ENCODE measurements at places on chromosomes 11 and 22.

DNA sequence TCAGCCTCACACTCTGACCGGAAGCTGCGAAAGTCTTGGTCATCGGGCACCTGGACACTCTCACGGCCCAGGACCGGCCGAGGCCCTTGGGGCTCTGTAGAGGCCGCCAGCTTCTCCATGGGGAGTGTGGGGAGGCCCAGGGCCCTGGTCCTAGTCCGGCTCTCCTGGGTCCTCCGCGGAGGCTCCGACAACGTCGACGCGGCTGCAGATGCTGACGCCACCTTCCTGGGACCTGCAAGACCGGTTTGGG, 12.9 kb downstream of the STARD10 start:
- DNase-seq = no peak

- DNase-seq = no peak
Measured at GRCh38 chr11:114276077-114276476, 20.1 kb upstream of the NNMT start.

- DNase-seq = no peak
Measured at GRCh38 chr11:1829039-1829820, 5.6 kb upstream of the SYT8 start.

DNA sequence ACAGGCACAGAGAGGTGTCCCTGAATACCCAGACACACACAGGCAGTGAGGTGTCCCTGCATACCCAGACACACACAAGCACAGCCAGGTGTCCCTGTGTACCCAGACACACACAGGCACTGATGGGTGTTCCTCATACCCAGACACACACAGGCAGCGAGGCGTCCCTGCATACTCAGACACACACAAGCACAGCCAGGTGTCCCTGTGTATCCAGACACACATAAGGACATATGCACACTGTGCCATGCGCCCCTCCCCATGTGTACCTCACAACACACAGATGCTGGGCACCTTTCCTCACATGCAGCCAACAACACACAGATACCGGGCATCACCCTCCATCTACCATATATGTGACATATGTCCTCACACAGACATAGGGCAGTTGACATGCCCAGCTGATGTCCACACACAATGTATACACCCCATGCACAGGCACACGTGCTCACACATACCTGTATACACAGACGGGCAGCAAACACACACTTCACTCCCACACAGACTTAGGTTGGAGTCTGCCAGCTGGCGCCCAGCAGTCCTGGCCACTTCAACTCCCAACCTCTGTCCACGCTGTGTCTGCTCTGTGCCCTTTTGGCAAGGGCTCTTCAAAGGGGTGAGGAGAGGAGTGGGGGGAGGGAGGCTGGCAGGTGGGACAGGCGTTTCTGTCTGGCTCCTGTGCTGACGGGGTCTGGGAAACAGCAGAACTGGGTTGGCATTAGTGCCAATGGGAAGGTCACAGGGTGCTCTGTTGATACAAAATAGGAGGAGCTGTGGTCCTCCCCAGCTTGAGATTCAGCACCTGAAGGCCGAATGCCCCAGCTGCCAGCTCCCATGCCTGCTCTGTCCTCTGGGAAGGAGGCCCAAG, 69.4 kb upstream of the ALX4 start:
- no peak for DNase-seq

DNA sequence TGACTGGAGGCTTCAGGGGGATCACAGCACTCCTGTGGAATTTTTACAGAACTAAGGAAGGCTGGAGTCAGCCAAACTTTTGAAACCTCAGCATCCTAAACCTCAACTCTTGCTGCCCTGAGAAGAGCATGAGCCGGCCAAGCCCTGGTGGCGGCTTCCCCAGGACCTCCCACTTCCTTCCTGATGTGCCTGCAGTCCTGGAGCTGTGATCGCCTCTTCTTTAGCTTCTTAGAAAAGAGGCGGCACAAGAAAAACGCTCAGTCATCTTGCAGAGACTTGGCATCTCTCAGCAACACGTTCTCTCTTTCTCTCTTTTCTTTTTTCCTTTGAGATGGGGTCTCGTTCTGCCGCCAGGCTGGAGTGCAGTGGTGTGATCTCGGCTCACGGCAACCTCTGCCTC, 40.4 kb upstream of the AMPD3 start:
- no peak for DNase-seq

DNA sequence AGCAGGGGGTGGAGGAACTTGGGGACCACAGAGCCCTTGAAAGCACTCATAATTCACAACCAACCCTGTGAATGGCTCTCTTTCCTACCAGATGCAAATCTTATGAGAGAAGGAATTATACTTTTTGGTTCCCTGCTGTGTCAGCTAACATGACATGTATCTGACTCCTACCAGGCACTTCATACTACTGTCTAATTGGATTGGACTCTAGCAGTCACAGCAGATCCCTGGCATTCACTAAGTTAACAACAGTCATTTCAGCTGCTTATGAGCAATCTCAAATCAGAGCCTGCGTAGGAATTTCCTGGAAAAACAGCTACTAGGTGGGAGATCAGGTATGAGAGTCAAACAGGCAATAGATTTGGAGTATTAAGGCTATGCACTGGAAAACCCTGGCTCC, 11.1 kb upstream of the ENDOD1 start:
- no peak for DNase-seq

DNA sequence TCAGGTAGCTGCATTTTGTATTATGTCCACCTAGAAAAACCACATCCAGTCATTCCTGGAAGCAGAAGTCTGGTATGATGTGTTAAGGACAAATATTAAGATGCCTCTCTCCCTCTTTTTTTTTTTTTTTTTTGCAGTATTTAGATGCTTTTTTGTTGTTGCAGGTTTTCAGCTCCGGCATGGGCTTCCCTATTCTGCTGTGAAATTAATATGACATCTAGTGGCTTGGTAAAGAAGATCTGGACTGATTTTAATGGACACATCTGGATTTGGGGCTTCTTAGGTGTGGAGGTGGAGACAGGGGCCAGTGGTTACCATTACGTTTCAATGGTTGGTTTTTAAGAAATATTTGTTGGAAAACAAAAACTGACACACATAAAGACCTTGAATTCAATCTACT, 47.5 kb upstream of the RASSF10 start:
- no peak for DNase-seq

- no peak for DNase-seq
Measured at GRCh38 chr22:35418088-35418487, 18.1 kb downstream of the MCM5 start.

DNA sequence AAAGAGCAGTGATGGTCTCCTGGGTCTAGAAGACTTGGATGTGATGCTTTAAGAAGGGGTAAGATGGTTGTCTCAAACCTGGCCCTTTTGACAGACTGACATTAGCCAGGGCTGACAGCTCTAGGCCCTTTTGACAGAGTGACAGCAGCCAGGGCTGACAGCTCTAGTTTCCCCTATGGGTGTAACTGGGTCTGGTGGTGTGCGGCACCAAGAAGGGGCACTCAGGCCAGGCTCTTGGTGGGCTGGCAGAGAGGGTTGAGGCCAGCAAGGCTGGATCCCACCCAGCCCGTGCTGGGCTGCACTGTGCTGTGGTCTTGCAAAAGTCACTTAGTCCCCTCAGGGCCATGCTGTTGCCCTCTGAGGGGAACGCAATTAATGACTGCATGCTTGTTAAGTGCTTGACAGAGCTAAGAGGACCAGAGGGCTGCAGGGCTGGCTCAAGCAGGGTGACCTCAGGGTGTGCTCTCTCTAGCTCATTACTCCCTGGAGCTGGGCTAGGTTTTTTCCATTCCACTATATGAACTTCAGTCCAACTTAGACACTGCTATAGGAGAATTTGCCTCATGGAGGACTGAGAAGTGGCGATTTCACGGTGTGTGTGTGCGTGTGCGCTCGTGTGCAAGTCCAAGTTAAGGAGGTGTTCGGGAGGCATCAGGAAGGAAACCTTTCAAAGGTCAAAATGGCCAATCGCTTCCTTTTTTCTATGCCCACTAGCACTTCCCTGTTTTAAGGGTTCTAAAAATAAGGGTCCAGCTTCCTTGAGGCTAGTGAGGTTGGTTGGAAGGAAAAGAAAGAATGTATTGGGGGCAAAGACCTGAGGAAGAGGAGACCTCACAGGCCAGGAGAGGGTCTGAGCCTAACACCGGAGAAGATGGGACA, 4.4 kb downstream of the UBASH3B start:
- DNase-seq = no peak

DNA sequence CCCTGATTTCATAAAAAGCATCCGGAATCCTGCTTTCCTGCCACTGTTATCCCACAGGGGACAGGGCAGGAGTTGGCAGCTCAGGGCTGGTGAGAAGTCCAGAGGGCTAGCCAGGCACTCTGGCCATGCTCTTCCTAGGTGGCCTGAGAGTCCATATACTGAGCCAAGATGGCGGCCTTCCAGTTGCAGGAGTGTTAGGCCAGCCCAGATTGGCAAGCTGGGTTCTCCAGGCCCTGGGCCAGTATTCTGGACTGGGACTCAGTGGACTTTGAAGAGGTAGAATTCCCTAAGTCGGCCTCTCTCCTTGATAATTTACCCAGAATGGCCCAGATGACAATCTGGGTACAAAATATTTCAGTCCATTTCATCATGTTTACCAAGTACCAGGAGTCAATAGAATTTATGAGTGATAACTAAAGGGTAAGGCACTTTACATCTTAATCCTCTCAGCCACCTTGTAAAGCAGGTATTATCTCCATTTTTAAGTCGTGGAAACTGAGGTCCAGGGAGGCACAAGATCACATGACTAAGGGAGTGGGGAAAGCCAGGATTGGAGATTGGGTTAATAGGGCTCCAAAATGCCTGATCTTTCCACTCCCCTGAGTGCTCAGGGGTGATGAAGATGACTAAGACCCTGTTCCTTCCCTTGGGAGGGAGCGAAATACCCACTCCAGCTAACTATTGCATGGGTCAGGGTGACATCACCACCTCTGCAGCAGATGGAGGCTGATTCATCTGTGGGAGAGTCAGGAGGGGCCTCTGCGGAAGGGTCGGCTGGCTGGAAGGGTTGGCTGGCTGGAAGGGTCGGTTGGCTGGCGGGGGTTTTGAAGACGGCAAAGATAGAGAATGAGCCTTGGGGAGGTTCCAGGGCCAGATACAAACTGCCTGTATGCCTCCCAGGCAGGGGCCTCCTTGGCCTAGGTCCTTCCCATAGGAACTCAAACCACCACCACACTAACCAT, 1.2 kb upstream of the MICALL1 start:
- DNase-seq = no peak

DNA sequence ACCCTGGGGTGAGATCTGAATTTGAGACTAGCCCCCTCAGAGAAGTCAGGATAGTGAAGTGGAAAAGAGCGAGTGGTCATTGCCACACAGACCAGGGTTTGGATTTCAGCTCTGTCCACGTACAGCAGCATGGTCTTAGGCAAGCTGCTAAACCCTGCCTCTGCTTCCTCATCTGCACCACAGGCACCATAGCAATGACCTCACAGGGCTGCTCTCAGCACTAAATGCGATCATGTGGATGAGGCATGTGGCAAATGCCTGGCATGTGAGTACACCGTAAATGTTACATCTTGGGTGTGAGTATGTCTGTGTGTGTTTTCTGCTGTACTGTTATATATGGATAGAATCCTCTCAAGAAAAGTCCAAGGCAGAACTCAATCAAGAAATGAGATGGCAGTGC, 15.8 kb downstream of the NAV2 start:
- DNase-seq = no peak

DNA sequence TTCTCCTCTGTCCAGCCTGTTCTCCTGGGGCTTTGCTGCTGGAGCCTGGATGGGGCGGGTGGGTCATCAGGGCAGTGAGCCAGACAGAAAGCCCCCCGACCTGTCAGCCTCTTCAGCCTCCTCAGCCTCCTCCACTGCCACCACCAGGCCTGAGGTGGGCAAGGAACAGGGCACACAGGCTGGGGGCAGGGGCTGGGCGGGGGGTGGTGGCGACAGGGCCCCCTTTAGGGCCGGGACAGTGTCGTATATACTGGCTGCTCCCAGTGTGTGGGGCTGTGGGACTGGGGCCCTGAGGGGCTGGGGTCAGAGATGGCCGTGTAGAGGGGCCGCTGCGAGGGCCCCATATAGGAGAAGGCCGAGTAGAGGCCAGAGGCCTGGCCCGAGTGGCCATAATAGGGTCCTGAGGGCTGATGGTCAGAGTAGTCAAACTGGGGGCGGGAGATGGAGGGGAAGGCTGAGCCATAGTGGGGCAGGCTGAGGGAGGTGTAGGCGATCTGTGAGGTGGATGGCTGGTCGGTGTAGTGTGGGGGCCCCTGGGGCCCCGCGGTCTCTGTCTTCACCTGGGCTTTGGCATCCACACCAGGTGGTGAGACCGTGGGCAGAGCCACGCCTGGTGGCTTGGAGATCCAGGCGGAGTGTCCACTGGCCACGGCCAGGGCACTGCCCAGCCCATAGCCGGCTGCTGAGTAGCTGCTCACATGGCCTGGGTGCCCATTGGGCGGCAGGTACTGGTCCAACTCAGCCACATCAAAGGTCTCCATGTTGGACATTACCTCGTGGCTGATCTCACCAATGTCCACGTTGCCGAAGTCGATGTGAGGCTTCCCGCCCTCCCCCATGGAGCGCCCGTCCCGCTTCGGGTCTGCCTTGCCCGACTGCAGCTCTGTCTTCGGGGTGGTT, 10.8 kb downstream of the SOX10 start:
- DNase-seq = no peak

GRCh38 chr22:28943501-28943879, 60.1 kb downstream of the ZNRF3 start:
- DNase-seq = no peak

- peak; percentile 47 for DNase-seq
Measured at GRCh38 chr11:75867778-75868374, 52.9 kb downstream of the UVRAG start.

All from activated CD4-positive, alpha-beta T cell treated with anti-CD3 and anti-CD28 coated beads for 4 hours (primary cell).